ENCODE measurements at places on chromosomes 2 and 18.

DNA sequence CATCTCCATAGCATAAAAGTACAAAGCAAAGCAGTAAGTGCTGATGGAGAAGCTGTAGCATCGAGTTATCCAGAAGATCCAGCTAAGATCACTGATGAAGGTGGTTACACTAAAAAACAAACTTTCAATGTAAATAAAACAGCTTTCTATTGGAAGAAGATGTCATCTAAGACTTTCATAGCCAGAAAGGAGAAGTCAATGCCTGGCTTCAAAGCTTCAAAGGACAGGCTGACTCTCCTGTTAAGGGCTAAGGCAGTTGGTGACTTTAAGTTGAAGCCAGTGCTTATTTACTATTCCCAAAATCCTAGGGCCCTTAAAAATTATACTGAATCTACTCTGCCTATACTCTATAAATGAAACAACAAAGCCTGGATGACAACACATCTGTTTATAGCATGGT lies 44.0 kb downstream of the METTL8 start:
- no peak for DNase-seq

DNA sequence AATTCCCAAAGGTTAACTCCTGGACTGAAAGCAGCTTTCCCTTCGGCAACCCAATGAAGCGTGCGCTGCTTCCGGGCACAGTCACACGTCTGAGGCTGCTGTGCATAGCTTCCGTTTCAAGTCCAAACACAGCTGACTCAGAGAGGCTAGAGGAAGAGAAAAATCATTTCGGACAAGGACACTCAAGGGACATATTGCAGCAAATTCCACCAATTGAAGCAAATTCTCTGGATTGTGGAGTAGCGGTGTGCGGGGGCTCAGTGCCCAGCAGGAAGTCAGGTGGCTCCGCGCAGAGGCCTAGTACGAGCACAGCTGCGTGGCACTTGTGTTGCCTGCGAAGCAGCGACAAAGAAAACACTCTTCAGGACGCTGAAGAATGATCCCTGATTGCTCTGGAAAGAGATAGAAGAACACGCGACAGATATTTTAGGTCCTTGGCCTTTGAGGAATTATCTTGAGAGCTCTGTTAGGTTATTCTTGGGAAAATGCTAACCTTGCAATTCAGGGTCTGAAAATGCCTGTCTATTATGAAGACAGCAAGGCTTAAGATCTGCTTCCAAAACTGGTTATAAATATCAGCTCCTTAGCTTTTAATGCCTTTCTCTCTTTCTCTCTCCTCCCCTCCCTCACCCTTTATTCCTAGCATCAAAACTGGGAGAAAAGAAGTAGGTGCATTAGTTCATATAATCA lies 352.6 kb upstream of the DLGAP1 start:
- no peak for DNase-seq

GRCh38 chr18:26471027-26471426 lies 77.3 kb downstream of the KCTD1 start:
- DNase-seq, result peak; percentile 95

GRCh38 chr2:63673865-63674533 lies 85.2 kb downstream of the MDH1 start:
- no peak for DNase-seq

DNA sequence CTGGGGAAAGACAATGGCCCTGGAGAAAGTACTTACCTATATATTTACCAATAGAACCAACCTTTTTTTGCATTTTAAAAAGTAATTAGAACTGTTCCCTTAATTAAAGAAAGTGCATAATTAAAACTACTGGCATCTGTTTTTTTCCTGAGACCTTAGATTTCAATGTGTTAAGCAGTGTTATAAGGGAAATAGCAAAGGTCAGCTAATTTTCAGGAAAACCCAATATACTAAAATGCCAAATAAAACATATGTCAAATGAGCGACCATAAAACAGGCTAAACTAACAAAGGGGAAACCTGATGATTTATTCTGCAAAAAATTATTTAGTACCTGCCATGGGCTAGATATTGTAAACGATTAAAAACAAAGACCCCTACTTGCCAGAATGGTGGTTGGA lies 223.9 kb upstream of the SESTD1 start:
- DNase-seq, result no peak

- no peak for DNase-seq
Measured at GRCh38 chr2:33020883-33021282, 74.1 kb downstream of the LTBP1 start.

- DNase-seq, result peak; percentile 22
Measured at GRCh38 chr2:53347269-53347668, 420.3 kb upstream of the CHAC2 start.
